ENCODE measurements at places on chromosomes 5 and 9. TPM values are rescaled to one million over a fixed set of nuclear protein-coding genes. Genes with fewer than 3 reads are reported as not detected.

PCBD2 gene
- 9.0 TPM for total RNA-seq

- H3K4me3 ChIP-seq, result no peak overlapping the region
- peaks cover 24% of the 10 kb centered on the region for H3K27me3 ChIP-seq
- no peaks in the 10 kb centered on the region for H3K36me3 ChIP-seq
- no peak overlapping the region for H3K27ac ChIP-seq
- no peaks in the 10 kb centered on the region for H3K4me1 ChIP-seq
Observed at GRCh38 chr5:6162175-6162574, 216.2 kb downstream of the MED10 start.

GRCh38 chr9:120659676-120660075, 54.6 kb downstream of the MEGF9 start:
- peak overlapping the region; percentile 29 for H3K27ac ChIP-seq
- DNase-seq, result no peak
- H3K4me1 ChIP-seq, result peaks cover 11% of the 10 kb centered on the region
- no peaks in the 10 kb centered on the region for H3K27me3 ChIP-seq
- no peak overlapping the region for H3K4me3 ChIP-seq
- H3K36me3 ChIP-seq, result no peaks in the 10 kb centered on the region

DNA sequence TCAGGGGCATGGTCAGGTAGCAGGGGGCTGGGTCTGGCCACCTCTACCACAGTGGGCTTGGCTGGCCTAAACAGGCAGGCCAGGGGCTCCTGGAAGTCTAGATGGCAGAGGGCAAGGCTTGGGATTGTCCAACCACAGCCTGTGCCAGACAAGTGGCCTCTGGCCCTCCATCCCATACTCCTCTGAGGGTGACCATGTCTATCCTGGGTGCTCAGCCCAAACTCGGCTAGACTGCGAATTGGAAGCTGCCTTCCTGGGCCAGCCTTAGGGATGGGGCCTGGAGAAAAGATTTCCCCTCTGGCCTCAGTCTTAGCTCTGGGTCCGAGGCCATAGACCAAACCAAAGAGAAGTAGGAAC, 110.5 kb downstream of the PHF2 start:
- no peak overlapping the region for H3K27ac ChIP-seq
- H3K4me1 ChIP-seq, result peaks cover 3% of the 10 kb centered on the region
- peaks cover 3% of the 10 kb centered on the region for H3K36me3 ChIP-seq
- no peak for DNase-seq
- H3K4me3 ChIP-seq, result no peak overlapping the region

DNA sequence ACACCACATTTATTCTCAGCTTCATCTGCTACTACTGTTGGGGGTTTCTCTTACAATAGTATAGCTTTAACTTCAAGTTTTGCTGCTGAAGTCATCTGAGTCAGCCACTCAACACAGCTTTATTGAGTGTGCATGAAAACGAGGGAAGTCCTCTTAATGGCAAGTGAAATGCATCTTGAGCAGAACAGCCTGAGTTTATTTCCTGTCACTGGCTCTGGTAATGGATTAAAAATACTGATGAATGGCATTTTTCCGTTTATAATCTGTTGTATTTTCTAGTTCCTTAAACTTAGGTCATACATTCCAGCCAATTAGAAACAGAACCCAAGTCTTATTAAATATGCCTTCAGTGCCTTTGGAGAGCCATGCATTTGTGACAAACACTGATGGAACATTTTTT, 238.6 kb downstream of the SLF1 start:
- H3K4me1 ChIP-seq, result no peaks in the 10 kb centered on the region
- peaks cover 20% of the 10 kb centered on the region for H3K27me3 ChIP-seq
- H3K27ac ChIP-seq, result no peak overlapping the region

GRCh38 chr5:125042261-125042890, 295.9 kb upstream of the ZNF608 start:
- H3K36me3 ChIP-seq, result no peaks in the 10 kb centered on the region
- no peaks in the 10 kb centered on the region for H3K27me3 ChIP-seq
- H3K4me3 ChIP-seq, result no peak overlapping the region
- no peak overlapping the region for H3K27ac ChIP-seq
- H3K4me1 ChIP-seq, result no peaks in the 10 kb centered on the region
- no peak for DNase-seq

DNA sequence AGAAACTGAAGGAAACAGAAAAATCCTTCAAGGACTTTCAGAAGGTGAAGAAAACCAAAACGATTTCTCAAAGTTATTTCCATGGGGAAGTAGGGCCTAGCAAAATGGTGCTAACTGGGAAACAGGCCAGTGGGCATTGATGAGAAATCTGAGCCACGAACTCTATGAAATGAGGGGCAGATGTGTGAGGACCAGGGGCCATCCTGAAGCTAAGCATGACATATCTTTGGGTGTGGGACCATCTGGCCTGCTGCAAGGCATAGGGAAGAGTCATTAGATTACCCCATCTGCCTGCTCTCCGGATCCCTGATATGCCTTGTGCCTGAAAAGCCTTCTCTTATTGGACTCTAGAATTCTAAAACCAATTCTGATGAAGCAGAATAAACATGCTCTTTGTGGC, 143.8 kb downstream of the PALM2AKAP2 start:
- H3K4me1 ChIP-seq, result peaks cover 7% of the 10 kb centered on the region
- H3K27me3 ChIP-seq, result peaks cover 10% of the 10 kb centered on the region
- no peak overlapping the region for H3K4me3 ChIP-seq

FOXD4 gene
- not detected for total RNA-seq

- no peaks in the 10 kb centered on the region for H3K36me3 ChIP-seq
- no peak overlapping the region for H3K27ac ChIP-seq
- H3K27me3 ChIP-seq, result no peaks in the 10 kb centered on the region
- no peaks in the 10 kb centered on the region for H3K4me1 ChIP-seq
Observed at GRCh38 chr5:125065741-125066140, 319.3 kb upstream of the ZNF608 start.

SEPTIN8 gene
- 8.0 TPM for total RNA-seq

DNA sequence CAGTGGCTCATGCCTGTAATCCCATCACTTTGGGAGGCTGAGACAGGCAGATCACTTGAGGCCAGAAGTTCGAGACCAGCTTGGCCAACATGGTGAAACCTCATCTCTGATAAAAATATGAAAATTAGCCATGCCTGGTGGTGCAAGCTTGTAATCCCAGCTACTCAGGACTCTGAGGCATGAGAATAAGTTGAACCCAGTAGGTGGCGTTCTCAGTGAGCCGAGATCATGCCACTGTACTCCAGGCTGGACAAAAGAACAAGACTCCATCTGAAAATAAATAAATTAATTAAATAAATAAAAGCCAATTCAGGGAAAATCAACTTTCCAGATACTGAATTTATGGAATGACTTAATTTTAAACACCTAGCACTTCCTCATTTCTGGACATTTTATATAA, 1722.1 kb downstream of the MAT2B start:
- H3K27ac ChIP-seq, result no peak overlapping the region
- H3K4me3 ChIP-seq, result no peak overlapping the region
- no peaks in the 10 kb centered on the region for H3K36me3 ChIP-seq
- no peak for DNase-seq
- no peaks in the 10 kb centered on the region for H3K27me3 ChIP-seq

- no peaks in the 10 kb centered on the region for H3K36me3 ChIP-seq
- no peaks in the 10 kb centered on the region for H3K4me1 ChIP-seq
- no peaks in the 10 kb centered on the region for H3K27me3 ChIP-seq
- DNase-seq, result no peak
- H3K4me3 ChIP-seq, result no peak overlapping the region
- no peak overlapping the region for H3K27ac ChIP-seq
Observed at GRCh38 chr9:108049026-108049607, 559.5 kb upstream of the KLF4 start.

- H3K27me3 ChIP-seq, result no peaks in the 10 kb centered on the region
- DNase-seq, result no peak
- no peaks in the 10 kb centered on the region for H3K36me3 ChIP-seq
- no peaks in the 10 kb centered on the region for H3K4me1 ChIP-seq
Observed at GRCh38 chr5:87170799-87171198, 96.9 kb upstream of the RASA1 start.

SLIT3 gene
- not detected for total RNA-seq

PCA3 gene
- total RNA-seq, result not detected

- peak overlapping the region; percentile 74 for H3K4me3 ChIP-seq
- DNase-seq, result no peak
- no peaks in the 10 kb centered on the region for H3K27me3 ChIP-seq
- peaks cover 6% of the 10 kb centered on the region for H3K36me3 ChIP-seq
- peak overlapping the region; percentile 95 for H3K27ac ChIP-seq
Observed at GRCh38 chr5:149360272-149360671, 2.4 kb downstream of the PCYOX1L start.

DNA sequence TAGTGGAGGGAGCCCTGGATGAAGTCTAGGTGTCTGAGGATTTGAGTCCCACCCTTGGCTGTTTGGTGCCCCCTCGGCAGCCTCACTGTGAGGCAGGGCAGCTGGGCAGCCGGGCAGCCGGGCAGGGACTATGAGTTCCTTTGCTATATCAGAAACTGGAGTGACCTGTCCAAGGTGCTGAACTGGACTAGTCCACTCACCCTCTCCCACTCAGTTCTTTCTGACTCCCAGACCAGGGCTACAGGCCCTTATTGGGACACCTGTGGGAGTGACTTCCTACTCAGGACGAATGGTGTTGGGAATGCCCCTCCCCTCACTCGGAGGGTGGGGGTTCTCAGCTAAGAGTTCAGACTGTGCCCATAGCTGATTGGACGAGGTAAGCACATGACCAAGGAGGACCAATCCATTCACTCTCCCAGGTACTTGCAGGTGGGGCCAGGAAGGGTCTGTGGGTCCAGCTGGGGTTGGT, 34.1 kb upstream of the RAPGEF1 start:
- no peak overlapping the region for H3K27ac ChIP-seq
- no peak overlapping the region for H3K4me3 ChIP-seq
- peaks cover 2% of the 10 kb centered on the region for H3K36me3 ChIP-seq
- peaks cover 40% of the 10 kb centered on the region for H3K27me3 ChIP-seq

DNA sequence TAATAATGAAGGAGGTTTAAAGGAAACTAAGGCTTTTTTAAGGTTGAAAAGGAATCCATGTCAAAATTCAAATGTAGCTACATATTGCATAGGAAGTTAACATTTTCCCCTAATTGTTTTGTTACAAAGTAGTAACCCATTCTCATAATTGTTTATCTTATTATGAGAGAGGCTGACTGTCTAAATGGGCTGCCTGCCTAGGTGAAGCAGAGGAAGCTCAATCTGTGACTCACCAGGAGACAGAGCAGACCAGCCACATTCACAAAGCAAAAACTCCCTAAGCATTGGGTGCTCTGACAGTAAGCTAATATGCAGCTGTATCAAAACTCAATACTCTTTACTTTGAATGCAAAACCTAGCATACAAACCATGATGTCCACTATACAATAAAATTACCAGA, 208.5 kb downstream of the ROR2 start:
- H3K27me3 ChIP-seq, result peaks cover 48% of the 10 kb centered on the region
- DNase-seq, result no peak
- H3K36me3 ChIP-seq, result no peaks in the 10 kb centered on the region
- H3K4me3 ChIP-seq, result no peak overlapping the region
- H3K4me1 ChIP-seq, result peaks cover 2% of the 10 kb centered on the region

DNA sequence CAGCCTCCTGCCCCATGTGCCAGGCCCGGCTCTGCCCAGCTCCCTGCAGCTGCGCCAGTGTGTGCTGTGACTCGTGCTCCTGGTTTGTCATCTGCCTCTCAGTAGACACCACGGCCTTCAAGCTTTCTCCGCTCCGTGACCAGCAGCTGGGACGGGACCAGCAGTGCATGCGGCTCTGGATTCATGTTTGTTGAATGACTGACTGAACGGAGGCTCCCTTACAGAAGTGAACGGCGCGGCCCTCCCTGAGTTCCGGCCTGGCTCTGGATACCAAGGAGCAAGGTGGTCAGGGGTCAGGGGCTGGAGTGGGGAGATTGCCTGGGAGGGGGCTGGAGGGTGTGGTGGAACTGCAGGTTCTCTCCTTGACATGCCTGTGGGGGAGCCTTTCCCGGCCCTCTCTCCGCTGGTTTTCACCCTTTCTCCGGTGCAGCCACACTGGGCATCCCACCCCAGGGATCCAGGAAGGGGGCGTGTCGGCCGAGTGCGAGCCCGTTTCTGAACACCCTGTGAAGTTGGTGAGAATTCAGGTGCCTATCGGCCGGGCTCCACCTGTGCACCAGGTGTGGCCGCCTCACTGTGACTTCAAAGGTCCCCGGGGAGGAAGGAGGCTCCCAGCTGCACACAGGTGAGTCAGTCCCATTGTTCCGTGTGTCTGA, 11.1 kb upstream of the CEP72 start:
- peaks cover 2% of the 10 kb centered on the region for H3K36me3 ChIP-seq
- no peak for DNase-seq
- H3K4me3 ChIP-seq, result no peak overlapping the region
- peaks cover 67% of the 10 kb centered on the region for H3K27me3 ChIP-seq

ALDOB gene
- total RNA-seq, result not detected

DNA sequence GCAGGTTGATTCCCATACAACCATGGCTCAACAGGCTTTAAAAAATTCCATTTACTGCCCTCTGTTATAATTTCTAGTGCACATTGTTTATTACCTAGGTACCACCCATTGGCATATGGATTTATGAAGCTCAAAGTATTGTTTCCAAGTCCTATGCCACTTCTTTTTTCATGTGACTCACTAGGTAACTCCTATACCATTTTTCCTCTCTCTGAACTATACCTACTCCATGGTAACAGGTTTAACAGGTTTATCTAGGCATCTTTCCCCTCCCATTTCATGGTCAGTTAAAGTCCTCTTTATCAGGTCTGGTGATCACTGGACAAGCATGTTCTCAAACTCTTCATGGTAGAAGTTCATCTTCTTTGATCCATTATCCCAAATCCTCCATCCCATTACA, 49.6 kb upstream of the ABCA1 start:
- H3K4me1 ChIP-seq, result peaks cover 12% of the 10 kb centered on the region
- no peak overlapping the region for H3K4me3 ChIP-seq
- no peaks in the 10 kb centered on the region for H3K36me3 ChIP-seq
- no peak overlapping the region for H3K27ac ChIP-seq

GRCh38 chr5:39024884-39025283, 49.3 kb downstream of the RICTOR start:
- DNase-seq, result no peak
- H3K36me3 ChIP-seq, result peaks cover 2% of the 10 kb centered on the region
- peaks cover 30% of the 10 kb centered on the region for H3K4me1 ChIP-seq
- H3K27me3 ChIP-seq, result no peaks in the 10 kb centered on the region
- peak overlapping the region; percentile 39 for H3K27ac ChIP-seq

GRCh38 chr5:35050541-35051126, 2.9 kb upstream of the AGXT2 start:
- no peaks in the 10 kb centered on the region for H3K36me3 ChIP-seq
- H3K4me1 ChIP-seq, result no peaks in the 10 kb centered on the region
- no peak for DNase-seq
- no peak overlapping the region for H3K4me3 ChIP-seq
- H3K27me3 ChIP-seq, result peaks cover 56% of the 10 kb centered on the region
- no peak overlapping the region for H3K27ac ChIP-seq

- no peak overlapping the region for H3K4me3 ChIP-seq
- no peaks in the 10 kb centered on the region for H3K4me1 ChIP-seq
- H3K27ac ChIP-seq, result no peak overlapping the region
- H3K27me3 ChIP-seq, result no peaks in the 10 kb centered on the region
Observed at GRCh38 chr9:108316630-108317029, 539.2 kb downstream of the ACTL7B start.

DNA sequence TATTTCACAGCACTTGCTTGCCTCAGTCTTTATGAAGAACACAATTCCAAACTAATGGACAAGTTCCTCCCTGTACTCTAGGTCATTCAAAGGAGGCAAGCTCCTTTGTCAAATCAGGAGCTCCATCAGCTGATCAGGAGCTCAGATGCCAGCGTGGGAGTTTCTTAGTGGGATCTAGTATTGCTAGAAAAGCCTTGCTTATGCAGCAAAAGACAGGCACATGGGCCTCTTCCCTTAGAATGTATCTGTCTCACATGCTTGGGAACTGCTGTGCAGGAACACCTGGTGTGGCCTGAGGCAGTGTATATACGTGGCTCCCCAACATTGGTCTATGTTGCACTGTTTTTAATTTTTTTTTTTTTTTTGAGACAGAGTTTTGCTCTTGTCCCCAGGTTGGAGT, 21.4 kb upstream of the HAVCR1 start:
- peaks cover 5% of the 10 kb centered on the region for H3K36me3 ChIP-seq
- H3K4me1 ChIP-seq, result no peaks in the 10 kb centered on the region
- no peak for DNase-seq
- no peak overlapping the region for H3K27ac ChIP-seq
